Tibial nerve (tissue), 4 donors: ENCODE measurements at places on chromosomes 2 and 18.

DNA sequence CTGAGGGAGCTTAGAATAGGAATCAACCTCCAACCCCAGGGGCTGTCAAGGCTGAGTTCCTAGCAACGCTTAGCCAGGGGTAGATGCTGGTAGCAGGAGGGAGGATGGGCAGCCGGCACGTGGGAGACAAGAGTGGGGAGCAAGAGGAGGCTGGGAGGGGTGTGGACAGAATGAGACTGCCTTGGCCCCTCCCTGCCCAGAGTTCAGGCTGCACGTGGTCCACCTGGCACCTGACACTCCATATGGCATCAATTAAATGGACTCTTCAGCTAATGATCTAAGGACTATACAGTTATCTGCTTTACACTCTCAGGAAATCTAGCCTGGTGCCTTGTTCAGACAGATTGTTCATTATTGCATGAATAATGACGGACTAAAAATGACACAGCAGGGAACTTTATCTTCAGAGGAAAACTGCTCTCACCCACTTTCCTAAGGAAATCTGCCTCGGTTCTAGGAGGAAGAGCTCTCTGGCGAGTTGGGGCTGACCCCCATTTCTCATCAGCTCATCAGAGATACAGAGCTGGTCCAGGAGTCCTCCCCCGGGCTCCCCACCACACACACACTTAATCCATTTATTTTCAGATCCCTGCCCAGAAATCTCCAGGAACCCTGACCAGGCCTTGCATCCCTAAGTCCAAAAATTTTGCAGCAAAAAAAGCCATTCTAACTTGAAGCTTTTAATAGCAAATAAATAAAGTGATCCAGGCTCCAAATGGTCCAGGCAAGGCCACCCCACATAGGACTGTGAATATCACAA, 102.1 kb upstream of the CDC42EP3 start:
- H3K27me3 ChIP-seq, result no peaks in the 10 kb centered on the region
- H3K4me1 ChIP-seq, result no peaks in the 10 kb centered on the region
- H3K4me3 ChIP-seq, result no peak overlapping the region
- peak overlapping the region; percentile 82 for H3K27ac ChIP-seq

DNA sequence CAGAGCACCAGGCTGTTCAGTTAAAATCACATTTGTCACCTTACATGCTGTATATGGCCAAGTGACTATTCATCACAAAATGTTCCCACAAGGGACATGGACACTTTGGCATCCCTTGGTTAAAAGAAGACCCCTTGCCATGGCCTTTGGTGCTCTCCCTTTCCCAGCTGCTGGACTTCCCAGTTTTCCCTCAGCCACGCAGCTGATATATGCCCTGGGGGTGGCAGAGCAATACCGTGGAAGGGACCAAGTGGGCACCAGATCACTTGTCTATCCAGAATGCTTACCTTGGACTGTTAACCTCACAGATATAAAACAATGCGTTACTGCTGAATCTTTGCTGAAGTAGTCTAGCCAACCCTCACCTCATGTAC, 35.3 kb downstream of the PAIP2B start:
- DNase-seq, result no peak
- H3K36me3 ChIP-seq, result no peaks in the 10 kb centered on the region
- no peaks in the 10 kb centered on the region for H3K4me1 ChIP-seq
- no peak overlapping the region for H3K27ac ChIP-seq

DNA sequence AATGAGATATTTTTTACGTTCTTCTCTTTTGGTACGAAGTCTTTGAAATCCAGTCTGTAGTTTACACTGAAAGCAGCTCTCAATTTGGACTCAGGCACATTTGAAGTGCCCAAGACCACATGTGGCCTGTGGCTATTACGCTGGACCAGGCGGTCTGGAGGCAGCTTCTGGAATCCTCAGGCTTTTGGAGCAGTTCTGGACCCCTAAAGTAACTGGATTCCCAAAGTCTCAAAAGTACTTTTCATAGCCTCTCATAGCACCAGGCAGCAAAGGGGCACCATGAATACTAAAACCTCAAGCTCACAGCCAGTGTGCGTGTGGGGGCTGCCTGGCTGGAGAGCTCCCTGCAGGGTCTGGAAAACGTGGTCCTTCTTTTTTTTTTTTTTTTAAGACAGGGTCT, 119.0 kb downstream of the SMAD7 start:
- H3K4me3 ChIP-seq, result no peak overlapping the region
- no peak for DNase-seq
- peaks cover 40% of the 10 kb centered on the region for H3K4me1 ChIP-seq

DNA sequence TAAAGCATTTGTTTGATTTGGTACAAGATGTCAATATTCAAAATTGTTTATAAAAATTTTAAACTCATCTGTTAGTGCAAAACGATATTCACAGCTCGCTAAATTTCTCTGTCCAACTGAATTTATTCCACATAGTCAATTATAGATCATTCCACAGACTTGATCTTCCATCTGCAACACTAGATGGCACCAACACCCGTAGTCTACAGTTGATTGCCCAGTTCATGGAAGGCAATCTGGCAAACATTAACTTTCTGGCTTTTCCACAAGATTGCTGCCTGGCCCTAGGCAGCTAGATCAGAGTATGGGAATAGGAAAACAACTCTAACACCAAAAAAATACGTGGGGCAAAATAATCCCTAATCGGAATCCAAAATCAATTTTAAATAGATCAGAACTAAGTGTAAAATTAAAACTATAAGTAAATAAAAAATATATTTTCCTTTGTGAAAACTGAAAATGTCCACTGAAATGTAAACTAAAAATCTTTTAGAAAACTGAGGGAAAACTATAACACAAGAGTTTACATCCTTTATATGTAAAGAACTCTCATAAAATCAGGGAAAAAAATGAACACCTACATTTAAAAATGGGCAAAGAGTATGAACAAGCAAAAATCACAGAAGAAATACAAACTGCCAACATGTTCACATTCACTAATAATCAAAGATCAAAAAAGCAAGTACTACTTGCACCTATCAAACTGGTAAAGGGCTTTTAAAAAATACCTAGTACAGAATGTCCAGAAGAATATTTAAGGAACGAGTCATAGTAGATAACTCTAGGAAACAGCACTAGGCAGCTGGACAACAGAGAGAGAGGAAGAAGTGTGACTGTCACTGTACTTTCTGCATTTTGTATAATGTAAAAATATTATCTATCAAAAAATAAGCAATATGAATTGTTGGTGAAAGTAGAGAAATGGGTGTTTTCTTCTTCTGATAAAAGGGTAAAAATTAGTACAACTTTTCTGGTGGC, 35.0 kb downstream of the RTN4 start:
- peak overlapping the region; percentile 32 for H3K27ac ChIP-seq
- no peaks in the 10 kb centered on the region for H3K27me3 ChIP-seq
- no peak overlapping the region for H3K4me3 ChIP-seq
- peaks cover 34% of the 10 kb centered on the region for H3K4me1 ChIP-seq
- DNase-seq, result peak; percentile 69

DNA sequence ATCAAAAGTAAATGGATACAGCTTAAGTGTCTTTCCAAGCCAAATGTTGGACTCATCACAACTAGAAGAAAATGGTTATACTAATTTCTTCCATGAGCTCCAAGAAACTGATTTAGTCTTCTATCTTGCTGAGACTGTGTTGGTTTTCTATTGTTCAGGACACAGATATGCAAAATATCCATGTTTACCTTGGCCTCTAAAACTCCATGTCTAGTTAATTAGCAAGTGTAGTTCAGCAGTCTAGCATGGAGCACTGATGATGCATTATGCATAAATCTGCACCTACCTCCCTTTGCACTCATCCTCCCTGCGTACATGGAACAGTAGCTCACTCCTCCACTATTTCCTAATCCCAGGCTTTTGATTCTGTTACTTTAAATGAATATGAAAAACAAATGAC, 731.4 kb upstream of the CHAC2 start:
- no peak overlapping the region for H3K4me3 ChIP-seq
- H3K4me1 ChIP-seq, result no peaks in the 10 kb centered on the region
- no peaks in the 10 kb centered on the region for H3K27me3 ChIP-seq
- H3K36me3 ChIP-seq, result no peaks in the 10 kb centered on the region
- no peak for DNase-seq

GRCh38 chr18:56517196-56517595, 121.2 kb downstream of the TXNL1 start:
- H3K4me1 ChIP-seq, result no peaks in the 10 kb centered on the region
- DNase-seq, result no peak
- H3K27ac ChIP-seq, result no peak overlapping the region
- no peaks in the 10 kb centered on the region for H3K36me3 ChIP-seq
- H3K4me3 ChIP-seq, result no peak overlapping the region

DNA sequence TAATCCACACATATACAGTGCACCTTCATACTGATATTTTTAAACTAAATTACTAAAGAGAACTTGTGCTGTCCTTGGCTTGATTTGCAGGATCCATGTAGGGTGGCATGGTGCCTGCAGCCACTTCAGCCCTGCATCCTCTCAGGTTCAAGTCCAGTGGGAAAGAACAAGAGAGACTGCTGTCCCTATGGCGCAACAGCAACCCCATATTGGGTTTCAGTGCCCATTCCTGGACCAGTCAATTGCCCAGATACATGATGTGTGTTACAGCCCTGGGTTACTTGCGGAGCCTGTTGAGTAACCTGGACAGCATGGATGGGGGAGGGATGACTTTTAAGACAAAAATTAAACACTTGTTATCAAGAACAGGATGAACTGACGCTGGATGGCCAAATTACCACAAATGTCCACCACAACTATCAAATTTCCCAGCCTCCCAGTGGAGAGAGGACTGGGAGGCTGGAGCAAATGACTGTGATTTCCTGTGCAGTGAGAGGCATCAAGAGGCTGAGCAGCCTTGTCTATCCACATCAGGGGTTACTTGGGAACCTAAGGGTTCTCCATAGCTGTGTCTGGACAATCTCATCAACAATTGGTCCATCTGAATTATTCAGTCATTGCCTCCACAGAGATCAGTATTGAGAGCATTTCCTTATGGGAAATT, 162.0 kb downstream of the CAPN13 start:
- H3K27ac ChIP-seq, result no peak overlapping the region
- H3K4me1 ChIP-seq, result no peaks in the 10 kb centered on the region
- DNase-seq, result no peak
- H3K36me3 ChIP-seq, result peaks cover 2% of the 10 kb centered on the region
- no peak overlapping the region for H3K4me3 ChIP-seq

- no peaks in the 10 kb centered on the region for H3K27me3 ChIP-seq
- DNase-seq, result no peak
- no peak overlapping the region for H3K27ac ChIP-seq
- H3K4me1 ChIP-seq, result no peaks in the 10 kb centered on the region
These were observed 27.5 kb upstream of the MSGN1 start for GRCh38 chr2:17788773-17789172.

DNA sequence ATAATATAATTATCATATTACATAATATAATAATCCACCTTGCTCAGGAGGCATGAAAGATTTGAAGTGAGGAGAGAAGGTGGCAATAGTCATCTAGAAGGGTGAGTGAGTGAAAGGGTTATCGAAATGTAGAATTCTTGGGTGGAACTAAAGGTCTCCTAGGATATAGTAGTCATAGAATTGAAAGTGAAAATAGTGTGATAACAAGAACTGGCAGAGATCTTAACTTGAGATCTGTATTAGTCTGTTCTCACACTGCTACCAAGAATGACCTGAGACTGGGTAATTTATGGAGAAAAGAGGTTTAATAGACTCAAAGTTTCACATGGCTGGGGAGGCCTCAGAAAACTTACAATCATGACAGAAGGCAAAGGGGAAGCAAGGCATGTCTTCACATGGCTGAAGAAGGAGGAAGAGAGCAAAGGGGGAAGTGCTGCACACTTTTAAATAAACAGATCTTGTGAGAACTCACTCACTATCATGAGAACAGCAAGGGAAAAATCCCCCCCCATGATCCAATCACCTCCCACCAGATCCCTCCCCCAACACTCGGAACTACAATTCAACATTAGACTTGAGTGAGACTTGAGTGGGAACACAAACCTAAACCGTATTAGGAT, 351.5 kb downstream of the NR4A2 start:
- no peak for DNase-seq
- H3K4me3 ChIP-seq, result no peak overlapping the region
- H3K4me1 ChIP-seq, result peaks cover 8% of the 10 kb centered on the region
- no peaks in the 10 kb centered on the region for H3K36me3 ChIP-seq
- H3K27me3 ChIP-seq, result no peaks in the 10 kb centered on the region
